ENCODE measurements at places on chromosomes 5 and 9.

- DNase-seq: no peak
Measured at GRCh38 chr5:77628840-77629508, 9.5 kb downstream of the OTP start.

DNA sequence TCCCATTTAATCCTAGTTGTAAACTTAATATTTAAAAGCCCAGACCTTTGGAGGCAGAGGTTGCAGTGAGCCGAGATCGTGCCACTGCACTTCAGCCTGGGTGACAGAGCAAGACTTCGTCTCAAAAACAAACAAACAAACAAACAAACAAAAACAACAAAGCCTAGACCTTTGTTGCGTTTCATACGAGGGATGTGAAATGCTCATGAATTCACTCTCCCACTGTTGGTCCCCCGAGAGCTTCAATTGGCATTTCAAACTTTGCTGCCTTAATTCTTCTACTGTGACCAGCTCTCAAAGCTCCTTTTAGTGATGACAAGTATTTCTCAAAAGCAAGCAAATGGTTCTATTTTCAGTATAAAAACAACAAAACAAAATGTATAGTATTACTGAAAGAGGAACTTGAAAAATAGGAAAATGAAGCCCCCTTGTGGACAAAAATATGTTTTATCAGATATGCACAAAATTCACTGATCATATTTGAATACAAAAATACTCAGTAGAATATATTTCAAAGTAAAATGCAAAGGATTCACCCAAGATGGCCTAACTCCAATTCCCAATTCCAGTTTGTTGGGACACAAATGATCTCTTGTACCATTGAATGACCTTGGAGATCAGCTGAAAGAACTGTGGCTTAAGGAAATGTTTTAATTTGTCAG is 140.4 kb downstream of the ESM1 start:
- no peak for DNase-seq

DNA sequence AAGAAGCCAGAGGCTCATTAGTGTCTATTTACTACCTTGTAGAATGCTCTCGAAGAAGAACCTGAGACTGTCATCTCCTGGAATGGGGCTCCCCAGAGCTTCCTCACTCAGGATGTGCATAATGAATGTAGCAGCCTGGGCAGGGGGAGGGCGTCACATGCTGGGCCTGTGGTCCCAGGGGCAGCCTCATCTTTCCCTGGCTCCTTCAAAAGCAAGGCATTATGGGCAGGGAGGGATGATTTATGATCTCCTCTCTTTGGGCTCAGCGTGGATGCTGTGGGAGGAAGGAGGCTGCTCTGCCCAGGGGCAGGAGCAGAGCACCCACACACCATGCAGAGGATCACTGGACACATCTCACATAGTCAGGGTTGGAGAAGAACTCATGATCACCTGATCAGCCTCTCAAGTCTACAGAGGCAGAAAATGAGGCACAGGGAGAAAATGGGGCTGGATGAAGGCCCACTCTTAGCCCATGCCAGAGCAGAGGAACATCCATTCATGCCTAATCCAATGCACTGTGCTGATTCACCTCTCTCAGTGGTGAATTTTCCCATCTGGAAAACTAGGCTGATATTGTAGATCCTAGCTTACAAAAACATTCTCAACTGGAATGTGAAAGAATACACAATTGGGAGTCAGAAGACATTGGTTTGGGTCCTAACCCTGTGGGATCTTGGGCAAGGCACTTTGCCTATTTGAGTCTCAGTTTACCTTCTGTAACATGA is 173.7 kb downstream of the CARTPT start:
- DNase-seq: no peak

- no peak for DNase-seq
Measured at GRCh38 chr5:78533356-78533755, 115.2 kb downstream of the LHFPL2 start.

DNA sequence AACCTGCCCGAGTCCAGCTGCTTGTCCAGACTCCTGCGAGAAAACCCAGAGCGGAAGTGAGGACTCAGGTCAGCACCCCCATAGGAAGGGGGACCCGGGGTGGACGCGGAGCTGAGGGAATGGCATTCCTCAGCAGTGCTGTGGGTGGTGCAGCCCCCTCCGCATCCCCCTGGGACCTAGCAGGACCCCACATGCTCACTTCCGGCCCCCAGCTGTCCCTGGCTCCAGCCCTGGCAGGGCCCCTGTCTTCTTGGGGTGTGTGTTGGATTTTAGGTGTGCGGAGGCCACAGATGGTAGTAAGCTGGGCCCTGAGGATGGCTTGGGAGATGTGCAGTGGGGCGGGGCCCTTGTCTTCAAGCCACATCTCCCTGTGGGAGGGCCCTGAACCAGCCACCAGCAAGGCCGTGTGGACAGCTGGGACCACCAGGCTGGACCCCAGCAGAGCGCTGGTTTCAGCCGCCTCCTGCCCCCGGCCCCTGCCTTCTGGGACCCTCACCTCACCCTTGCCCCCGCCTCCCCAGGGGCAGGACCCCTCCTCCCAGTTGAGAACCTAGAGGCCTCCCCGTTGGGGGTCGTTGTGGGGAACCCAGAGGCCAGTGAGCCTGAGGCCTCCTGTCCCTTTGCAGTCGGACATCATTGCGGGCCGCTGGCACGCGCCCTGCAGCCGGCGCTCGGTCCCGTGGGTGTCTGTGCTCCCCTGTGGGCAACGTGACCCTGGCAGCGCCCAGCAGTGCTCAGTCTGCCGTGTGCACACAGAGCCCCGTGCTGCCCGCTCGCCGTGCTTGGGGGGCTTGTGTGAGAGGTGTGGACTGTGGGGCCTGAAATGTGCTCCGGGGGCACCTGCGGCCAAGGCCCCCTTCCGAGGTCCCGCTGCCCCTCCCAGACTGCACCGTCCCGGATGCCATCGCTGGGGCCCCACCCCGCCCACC is 10.8 kb upstream of the SLC9A3 start:
- DNase-seq: no peak

All from HuH-7.5 (cell line).